Kidney (tissue), 22 donors: ENCODE measurements at places on chromosomes 2 and 18.
A peak's percentile ranks its signal among the peaks of the same experiment; 100 is the strongest.

DNA sequence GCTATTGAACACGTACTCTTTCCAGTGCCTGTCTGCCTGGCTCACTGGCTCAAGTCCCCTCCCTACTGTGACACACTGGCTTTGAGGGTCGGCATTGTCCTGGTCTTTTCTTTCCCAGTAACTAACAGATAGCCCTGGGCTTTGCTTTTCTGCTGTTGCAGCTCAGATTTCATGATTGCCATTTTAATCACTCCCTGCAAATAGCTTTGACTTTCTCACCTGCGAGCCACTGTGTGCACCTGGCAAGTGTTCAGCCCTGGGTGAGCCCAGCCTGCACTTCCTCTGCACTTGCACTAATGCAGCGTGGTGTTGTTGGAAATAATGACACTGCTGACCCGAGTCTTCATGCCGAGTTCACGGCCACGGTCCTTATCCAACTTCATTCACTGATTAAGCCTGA lies 52.9 kb downstream of the DCDC2C start:
- DNase-seq: peak; percentile 54

GRCh38 chr18:13877157-13877556 lies 38.2 kb downstream of the MC2R start:
- DNase-seq: no peak

DNA sequence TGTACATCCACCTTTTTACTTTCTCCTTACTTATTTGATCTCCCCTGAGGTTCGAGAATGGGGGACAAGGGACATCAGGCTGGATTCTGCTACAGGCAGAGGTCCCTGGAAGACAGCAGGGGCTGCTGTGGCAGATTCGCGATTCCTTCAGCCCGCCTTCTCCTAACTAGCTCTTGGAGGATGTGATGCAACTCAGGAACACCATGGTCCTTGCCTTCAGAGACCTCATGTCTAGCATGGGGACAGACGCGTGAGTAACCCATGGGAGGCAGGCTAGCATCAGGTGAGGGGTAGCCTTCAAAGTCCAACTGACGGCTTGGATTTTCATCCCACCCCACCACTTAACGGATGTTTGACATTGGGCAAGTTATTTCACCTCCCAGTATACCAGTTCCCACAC lies 869 bp upstream of the TCF23 start:
- DNase-seq: no peak

DNA sequence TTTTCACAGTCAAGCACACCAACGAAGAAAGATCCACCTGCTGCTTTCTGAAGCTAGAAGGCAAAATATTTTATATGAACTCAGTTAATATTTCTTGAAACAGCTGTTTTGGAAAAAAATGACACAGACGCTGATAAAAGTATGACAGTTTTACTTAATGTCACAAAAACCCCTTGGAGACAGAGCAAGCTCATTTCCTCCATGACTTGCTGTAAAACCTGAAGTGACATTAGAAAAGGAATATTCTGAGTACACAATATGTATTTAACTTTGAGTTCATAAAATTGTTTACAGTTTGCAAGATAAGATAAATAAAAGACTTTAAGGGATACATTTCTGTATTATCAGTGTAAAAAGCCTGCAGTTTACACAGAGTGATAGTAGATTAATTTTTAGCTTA lies 105.4 kb downstream of the DSEL start:
- DNase-seq: no peak

- DNase-seq: no peak
These were observed 59.4 kb downstream of the LIMS1 start for GRCh38 chr2:108593547-108594098.

GRCh38 chr2:64524604-64525316 lies 632 bp downstream of the AFTPH start:
- no peak for DNase-seq

- no peak for DNase-seq
These were observed 125.8 kb upstream of the PGAP1 start for GRCh38 chr2:197052356-197052755.

GRCh38 chr18:55300421-55300935 lies 287.5 kb downstream of the TCF4 start:
- peak; percentile 69 for DNase-seq

DNA sequence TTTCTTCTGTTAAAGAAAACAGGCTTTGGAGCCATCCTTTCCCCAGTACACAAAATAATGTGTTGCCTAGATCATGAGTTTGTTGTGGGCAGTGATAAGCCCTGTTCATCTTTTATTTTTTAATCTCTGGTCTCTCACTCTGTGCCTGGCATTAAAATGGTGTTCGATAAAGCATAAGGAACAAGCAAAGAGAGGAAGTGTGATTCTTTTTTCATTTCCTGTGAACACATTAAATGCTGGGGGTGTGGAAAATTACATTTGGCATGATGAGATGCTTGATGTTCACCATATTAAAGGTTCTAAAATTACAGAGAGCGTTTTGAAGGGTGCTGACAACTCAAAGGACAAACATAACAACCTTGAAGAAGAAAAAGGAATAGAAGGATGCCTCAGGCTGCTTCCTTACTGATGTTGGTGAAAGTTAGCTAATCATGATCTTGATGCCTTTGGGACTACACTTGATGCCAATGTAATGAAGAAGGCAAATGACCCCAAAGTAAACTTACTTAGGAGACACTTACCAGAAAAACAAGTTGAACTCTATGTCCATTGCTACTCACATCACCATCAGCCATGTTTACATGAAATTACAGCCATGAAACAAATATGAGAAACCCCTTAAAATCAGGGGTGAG lies 33.0 kb downstream of the TMEFF2 start:
- no peak for DNase-seq

GRCh38 chr2:113228351-113228750 lies 50.4 kb downstream of the PAX8 start:
- no peak for DNase-seq

DNA sequence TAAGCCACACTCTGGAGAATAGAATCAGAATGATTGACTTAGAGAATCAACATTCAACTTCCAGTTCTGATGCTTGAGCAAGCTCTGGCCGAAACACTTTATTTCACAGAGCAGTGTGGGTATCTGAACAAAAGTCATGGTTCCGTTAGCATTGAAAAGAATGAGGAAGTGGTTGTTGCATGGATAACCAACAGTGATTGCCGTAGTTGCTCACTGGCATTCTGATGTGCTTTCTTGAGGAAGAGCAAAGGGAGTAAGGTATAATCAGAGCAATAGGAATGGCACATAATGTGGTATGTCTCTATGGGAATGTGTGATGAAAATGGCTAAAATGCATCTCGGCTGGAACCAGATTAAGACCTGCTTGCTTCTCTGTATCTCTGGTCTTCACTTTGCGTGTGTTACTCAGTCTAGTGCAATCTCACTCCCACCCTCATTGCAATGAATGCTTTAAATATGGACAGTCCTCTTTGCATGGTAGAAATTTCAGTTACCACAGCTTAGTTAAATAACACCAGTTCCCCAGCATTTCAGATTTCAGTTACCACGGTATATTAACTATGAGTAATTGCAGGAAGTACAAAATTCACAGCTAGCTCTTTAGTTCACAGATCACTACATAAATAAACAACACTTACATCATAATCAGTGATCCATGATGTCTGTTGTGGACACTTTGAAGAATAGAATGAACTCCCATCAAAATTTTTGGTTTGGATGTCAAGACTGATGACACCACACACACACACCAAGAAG lies 7.8 kb upstream of the RAB12 start:
- DNase-seq: no peak

DNA sequence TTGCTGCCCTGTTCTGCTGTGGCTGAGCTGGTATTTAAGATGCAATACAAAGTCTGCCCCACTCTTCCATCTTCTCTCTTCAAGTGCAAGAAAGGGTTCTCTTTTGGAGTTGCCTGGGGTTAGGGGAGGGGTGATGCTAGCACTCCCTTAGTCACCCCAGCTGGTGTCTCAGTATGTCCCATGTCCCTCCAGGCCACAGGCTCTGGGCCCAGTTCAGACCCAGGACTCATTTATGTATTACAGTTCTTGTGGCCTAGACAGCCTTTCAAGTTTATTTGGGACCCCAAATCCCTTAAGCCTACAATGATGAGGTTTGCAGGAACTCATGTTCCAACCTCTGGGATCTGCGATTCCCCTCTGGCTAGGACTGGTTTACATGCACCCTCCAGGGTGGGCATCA lies 47.2 kb upstream of the CCDC141 start:
- no peak for DNase-seq

GRCh38 chr2:146721486-146721885 lies 1123.3 kb upstream of the ACVR2A start:
- DNase-seq: no peak

GRCh38 chr18:25075783-25076182 lies 276.2 kb downstream of the ZNF521 start:
- DNase-seq: no peak

DNA sequence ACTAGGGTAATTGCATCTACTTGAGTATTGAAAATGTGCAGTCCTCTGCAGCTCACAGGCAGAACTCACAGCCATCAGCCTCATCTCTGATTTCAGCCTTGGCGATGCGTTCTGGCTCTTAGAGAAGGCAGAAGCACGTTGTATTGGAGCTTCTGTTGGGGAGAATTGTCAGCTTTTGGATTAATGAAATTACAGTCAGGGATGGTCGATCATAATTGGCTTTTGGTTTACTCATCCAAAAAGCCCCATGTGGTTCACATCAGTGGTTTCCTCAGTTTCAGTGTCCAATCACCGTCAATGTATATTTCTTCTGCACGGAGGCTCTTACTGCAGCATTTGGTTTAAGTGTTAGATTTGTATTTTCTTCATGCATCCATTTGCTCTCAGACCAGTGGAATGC lies 218.5 kb upstream of the SOX11 start:
- DNase-seq: peak; percentile 33

DNA sequence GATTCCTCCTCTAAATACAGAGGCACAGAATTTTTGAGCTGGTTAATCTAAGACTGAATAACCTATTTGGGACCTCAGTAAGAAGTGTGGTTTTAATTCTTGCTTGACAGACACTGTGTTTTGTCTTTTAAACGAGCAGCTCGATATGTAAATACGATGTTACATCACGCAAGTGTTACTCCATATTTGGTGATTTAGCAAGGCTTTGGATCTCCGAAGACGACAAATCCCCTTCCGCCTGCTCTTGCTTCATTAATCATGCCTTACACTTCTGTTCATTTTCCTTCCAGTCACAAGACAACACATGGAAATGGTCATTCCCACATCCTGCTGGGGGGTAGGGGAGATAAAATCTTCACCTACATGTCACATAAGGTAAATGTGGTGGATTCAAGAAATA lies 9.4 kb downstream of the BCL11A start:
- no peak for DNase-seq

- DNase-seq: no peak
These were observed 52.7 kb downstream of the TET3 start for GRCh38 chr2:74037379-74037860.

DNA sequence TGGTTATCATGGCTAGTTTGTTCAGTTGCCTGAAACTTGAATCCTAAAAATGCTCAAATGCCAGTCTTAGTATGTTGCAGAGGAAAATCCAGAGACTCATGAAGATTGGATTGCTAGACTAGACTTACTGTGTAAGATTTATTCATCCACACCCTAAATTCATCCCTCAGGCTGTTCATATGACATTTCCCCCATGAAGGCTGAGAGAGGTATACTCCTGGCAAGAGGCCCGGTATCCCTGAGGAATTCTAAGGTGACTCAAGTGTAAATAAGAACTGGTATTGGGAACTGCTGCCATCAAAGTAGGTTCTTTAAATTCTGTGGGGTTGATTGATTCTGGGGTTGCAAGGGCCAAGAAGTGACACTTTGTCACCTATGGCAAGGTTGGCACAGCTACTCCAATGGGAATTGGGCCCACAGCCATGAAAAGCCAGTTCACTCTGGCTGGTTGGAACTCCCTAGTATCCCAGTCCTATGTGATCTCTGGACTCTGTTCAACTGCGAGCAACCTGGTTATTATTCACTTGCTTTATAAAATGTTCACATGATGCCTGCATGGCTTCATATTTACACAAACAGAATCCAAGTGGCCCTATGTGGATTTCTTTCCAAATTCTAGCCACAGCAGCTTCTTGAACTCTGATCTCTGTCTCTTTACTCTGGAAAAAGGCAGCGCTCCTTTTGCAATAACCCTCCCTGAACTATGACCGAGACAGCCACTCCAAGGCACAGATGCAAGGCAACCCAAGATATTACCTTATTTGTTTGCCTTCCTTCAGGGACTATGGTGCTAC lies 429.1 kb downstream of the CBLN2 start:
- DNase-seq: no peak
